Spleen (tissue), 13 donors: ENCODE measurements at places on chromosomes 12 and 14.

DNA sequence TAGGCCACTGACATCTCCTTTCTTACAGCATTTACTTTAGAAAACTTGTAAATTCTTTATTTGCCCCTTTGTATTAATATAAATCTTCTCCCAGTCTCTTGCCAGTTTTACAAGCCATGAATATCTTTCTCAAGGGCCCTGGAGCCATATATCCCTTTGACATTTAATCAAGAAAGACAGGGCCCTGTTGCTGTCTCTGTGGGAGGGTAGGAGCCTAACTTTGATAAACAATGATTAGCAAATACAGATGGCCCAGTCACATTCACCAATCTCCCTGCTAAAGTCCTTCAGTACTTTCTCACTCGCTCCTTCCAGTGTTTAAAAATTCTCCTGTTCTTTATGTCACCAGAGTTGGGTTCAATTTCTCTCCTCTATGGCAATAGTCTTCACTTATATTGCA lies 479.8 kb upstream of the USP15 start:
- no peak for DNase-seq

- DNase-seq: no peak
These were observed 128.0 kb upstream of the EEA1 start for GRCh38 chr12:93056971-93057535.

- peak; percentile 34 for DNase-seq
These were observed 29.1 kb downstream of the PLEKHG3 start for GRCh38 chr14:64733321-64733720.

DNA sequence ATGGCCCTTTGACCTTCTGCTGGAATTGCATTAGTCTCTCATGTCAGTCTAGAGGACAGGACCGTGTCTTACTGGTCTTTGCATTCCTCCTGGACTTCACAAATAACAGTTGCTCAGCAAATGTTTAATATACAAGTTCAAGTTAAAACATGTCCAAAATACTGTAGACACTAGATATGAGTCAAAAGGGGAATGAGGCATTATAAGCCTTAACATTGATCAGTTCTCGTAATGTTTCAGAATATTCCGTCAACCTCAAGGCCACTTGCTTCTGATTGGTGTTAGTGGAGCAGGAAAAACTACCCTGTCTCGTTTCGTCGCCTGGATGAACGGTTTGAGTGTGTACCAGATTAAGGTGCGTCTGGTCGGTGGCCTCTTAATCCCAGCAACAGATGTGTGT lies 59.9 kb downstream of the HSP90AA1 start:
- DNase-seq: no peak

- no peak for DNase-seq
These were observed 16.3 kb downstream of the CYP46A1 start for GRCh38 chr14:99700379-99700778.

DNA sequence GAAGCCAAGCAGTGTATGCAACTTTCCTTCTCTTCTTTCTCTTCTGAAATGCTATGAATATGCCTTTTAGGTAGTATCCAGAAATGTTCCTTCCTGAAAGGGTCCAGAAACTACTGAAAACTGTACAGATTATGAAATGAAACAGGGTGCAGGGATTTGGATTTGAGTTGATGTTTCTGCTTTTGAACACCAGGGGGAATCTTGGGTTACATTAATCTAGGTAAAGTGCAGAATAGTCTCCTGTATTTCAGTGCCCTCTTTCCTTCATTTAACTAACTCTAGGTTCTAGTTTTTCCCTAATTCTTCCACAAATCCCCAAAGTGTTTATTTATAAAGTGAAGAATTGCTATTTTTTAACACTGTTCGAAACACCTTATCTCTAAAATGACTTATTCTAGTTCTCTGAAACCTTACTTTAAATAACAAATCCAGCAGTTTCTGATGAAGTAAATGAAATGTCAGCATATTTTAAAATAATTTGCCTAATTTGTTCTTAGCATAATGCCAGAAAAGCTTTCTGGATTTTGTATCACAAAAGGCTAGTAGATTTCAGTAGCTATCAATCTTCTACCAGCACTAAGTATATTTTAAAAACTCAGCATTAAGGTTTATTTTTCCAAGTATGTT lies 111.9 kb downstream of the LRRK2 start:
- no peak for DNase-seq

- DNase-seq: no peak
These were observed 12.7 kb downstream of the GCH1 start for GRCh38 chr14:54889919-54890318.

- DNase-seq: no peak
These were observed 208.6 kb upstream of the TMTC1 start for GRCh38 chr12:29992366-29992765.

DNA sequence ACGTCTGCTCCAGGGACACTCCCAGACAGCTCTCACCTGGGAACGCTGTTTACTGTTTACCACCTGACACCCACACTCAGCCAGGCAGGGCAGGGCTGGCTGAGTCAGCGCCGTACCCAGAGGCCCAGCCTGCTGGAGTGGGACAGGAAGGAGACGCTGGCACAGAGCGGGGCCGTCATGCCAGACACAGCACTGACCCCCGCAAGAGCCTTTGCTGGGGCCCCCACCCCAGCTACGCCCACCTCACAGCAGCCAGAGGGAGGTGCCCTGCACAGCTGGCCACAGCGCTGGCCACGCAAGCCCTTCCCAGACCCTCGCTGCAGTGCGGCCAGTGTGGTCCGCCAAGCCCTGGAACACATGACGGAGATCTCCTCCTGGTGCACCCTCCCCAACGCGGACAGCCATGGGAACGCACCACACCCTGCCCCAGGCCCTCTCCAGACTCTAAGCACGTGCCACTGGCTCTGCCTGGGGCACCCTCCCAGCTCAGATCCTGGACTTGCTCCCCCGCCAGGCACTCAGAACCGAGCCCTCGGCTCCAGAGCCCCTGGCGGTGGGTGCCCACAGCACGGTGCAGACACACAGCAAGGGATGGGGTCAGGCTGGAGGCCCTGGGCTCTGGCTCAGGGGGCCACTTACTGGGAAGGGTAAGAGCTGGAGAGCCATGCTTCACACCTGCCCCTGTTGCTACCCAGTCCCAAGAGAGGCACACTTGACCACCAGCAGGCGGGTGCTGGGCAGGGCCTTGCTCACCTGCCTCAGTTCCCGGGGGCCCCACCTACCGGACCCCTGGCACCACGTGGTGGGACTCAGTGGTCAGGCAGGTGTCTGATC lies 5.7 kb downstream of the AHNAK2 start:
- DNase-seq: peak; percentile 65

DNA sequence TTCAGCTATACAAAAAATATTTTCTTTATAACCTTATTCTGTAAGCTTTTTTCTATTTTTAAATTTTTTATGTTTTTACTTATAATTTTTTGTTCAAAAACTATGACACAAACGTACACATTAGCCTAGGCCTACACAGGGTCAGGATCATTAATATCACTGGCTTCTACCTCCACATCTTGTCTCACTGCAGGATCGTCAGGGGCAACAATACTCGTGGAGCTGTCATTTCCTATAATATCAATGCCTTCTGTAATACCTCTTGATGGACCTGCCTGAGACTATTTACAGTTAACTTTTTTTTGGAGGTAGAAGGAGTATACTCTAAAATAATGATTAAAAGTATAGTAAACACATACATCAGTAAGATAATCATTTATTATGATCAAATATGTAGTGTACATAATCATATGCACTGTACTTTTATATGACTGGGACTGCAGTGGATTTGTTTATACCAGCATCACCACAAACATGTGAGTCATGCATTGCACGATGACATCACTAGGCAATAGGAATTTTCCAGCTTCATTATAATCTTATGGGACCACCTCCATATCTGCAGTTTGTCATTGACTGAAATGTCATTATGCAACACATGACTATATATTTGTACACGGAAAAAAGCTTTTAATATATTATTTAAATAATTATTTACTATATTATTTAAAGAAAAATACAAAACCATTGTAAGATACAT lies 18.5 kb upstream of the PMCH start:
- no peak for DNase-seq

DNA sequence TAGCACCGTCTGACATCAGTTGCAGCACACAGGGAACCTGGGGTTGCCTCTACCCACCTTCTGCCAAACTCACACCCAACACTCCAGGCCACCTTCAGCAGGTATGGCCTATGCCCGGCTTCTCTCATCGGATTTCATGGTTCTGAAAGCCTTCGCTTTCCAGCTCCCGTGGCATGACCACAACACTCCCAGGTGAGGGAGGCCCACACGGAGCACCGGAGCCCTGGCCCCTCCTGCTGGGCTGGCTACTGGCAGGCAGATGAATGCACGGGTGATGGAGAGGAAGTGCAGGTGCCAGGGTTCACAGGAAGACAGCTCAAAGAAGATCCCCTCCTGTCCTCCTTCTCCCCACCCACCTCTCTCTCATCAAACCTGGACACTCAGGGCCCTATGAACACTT lies 37.2 kb downstream of the CACNA2D4 start:
- no peak for DNase-seq

DNA sequence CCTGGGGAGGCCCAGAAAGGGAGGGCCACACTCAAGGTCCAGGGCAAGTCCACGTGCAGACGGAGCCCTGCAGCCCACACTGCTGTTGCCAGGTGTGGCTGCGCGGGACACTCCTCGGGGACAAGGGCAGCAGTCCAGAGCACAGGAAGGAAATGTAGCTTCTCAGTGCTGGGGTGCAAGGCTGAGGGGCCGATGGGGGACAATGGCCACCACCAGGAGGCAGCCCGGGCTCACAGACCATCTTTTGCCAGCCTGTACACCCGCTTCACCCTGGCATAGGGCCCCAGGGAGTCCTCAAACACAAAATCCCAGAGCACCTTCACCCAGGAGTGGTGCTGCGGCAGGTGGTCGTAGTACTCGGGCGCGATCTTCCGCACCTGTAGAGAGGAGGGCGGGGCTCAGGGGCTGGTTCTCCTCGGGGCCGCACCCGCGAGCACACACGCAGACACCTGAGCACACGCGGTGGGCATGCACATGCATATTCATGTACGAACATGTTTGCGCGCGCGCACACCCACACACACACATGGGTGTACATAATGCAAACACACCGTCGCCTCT lies 12.8 kb downstream of the DEGS2 start:
- no peak for DNase-seq

DNA sequence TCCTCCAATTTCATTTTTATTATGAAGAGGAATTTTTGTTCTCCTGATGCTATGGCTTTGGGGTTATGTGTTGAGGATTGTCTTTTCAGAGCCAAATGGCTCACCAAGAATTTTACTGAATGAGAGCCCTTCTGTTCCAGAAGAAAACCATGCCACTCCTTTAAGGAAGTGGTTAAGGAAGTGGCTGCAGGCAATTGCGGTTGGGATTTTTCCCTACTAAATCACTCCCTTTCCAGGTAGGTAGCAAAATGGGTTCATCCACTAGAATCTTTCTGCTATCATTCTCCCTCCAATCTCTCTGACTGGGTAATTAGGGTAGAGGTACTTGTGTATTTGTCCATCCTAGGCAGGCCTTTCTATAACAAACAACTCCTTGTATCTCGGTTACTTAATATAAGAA lies 163.1 kb downstream of the TTC8 start:
- no peak for DNase-seq

- DNase-seq: no peak
These were observed 168.4 kb upstream of the AVPR1A start for GRCh38 chr12:63319386-63319785.

DNA sequence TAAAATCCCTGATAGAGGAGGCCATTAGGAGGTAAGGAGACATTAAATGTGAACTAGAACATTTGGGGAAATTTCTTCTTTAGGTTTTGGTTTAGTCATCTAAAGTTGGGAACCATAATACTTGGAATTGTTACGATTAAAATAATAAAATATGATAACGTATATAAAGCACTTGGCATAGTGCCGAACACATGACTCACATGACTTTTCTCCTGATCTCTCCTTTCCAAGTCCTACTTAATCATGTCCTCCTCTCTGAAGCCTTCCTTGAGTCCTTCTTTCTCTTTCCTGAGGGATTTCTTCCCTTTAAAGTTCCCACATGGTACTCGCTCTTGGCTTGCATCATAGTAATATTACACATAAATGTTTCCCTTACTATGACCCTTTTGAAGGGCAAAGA lies 20.0 kb downstream of the BEST3 start:
- no peak for DNase-seq

GRCh38 chr12:132052196-132052932 lies 91.8 kb downstream of the DDX51 start:
- no peak for DNase-seq
